ENCODE measurements at places on chromosomes 3 and 15.

DNA sequence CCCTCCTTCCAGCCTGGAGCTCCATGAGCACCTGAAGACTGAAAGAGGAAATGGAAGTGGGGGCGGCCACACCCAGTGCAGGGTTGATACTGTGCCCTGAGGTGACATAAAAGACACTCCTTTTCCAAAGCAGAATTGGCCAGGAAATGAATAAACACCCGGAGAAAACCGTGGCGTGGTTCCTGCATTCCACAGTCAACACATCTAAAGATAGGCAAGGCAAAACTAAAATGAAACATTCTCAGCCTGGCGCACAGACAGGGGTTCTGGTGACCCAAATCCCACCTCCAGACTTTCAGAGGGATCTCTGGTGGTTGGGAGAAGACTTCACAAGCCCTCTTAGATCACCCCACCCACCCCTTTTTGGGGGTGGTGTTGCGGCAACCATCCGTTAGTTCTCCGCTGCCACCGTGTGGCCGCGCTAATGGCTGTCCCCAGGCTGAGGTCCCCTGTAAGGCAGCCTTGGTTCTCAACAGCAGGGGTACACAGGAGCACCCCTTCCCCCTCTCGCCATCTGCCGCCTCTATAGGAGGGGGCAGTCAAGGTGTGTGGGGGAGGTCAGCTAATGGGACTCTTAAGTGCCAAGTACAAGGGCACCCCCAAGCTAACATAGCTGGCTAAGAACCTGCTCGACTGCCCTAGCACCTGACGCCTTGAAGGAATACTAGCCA, 2.5 kb upstream of the MST1R start:
- DNase-seq, result peak; percentile 15

- no peak for DNase-seq
Measured at GRCh38 chr3:49133226-49133951, 539 bp upstream of the LAMB2 start.

DNA sequence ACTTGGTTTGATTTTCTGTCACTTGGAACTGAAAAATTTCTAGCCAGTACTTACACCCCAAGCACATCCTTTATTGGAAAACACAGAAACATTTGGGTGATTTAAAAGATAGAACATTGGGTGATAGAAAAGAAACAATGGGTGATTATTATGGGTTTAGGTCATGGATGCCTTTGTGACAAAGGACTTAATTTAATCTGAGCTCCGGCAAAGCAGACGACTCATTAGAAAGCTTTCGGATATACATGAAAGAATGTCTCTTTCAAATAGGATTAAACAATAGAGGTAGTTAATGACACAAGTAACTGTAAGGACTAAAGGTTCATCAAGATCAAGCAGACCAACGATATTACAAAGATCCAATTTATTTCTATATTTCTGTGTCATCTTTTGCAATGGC, 37.3 kb upstream of the CNTN4 start:
- no peak for DNase-seq

- no peak for DNase-seq
Measured at GRCh38 chr15:79088426-79089205, 2.0 kb downstream of the RASGRF1 start.

- DNase-seq, result no peak
Measured at GRCh38 chr3:116033516-116033915, 410.2 kb downstream of the GAP43 start.

GRCh38 chr3:341998-342397, 145.4 kb downstream of the CHL1 start:
- DNase-seq, result no peak

DNA sequence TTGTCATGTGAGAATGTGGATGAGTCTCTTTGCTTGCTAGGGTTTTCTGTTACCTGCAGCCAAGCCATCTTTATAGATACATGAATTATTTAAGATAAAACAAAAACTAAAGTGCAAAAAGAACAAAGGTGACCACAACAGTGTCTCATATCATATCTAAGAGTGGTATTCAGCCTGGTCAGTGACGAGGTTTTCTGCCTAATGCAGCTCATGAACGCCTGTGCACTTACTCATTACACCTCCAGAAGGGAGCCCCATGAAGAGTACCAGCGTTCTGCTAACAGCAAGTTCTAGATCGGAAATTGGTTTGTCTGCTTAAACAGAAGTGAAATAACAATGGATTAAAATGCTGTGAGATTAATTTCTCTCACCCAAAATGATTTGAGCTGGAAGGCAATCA, 19.2 kb downstream of the PXYLP1 start:
- DNase-seq, result no peak

DNA sequence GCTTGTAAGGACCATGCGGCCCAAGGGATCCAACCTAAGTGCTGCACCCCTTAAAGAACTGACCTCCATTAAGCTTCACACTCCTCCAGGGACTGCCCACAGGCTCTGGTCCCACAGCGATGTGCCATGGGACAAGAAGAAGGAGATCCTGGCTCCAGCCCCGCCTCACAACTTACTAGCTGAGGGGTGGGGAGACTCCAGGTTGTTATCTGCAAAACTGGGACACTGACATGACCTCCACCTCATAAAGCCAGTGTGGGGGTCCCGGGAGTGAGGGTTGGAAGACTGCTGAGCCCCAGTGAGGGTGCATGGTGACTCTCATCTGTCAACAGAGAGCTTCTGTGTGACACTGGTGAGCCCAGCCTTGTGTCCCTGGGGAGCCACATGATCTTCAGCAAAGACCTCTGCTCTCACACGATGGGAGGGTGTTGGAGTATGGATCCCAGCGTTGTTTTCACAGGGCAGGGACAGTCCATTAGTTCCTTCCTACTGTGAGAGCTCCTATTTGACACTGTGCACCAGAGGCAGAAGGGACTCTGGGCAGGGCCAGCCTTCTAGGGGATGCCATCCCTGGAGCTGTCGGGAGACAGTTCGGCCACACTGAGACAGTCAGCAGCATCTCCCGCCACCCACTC, 26.7 kb downstream of the EAF1 start:
- no peak for DNase-seq

GRCh38 chr15:41936155-41936554, 36.2 kb downstream of the EHD4 start:
- no peak for DNase-seq

GRCh38 chr3:46907271-46907670, 29.8 kb downstream of the PTH1R start:
- DNase-seq, result no peak
